ENCODE measurements at places on chromosomes 3 and 15.

GRCh38 chr3:65967451-65967850 is 71.3 kb downstream of the MAGI1 start:
- no peak for DNase-seq

GRCh38 chr15:89109238-89109637 is 21.0 kb downstream of the ABHD2 start:
- no peak for DNase-seq

GRCh38 chr15:82062479-82063454 is 16.9 kb upstream of the MEX3B start:
- DNase-seq: no peak

DNA sequence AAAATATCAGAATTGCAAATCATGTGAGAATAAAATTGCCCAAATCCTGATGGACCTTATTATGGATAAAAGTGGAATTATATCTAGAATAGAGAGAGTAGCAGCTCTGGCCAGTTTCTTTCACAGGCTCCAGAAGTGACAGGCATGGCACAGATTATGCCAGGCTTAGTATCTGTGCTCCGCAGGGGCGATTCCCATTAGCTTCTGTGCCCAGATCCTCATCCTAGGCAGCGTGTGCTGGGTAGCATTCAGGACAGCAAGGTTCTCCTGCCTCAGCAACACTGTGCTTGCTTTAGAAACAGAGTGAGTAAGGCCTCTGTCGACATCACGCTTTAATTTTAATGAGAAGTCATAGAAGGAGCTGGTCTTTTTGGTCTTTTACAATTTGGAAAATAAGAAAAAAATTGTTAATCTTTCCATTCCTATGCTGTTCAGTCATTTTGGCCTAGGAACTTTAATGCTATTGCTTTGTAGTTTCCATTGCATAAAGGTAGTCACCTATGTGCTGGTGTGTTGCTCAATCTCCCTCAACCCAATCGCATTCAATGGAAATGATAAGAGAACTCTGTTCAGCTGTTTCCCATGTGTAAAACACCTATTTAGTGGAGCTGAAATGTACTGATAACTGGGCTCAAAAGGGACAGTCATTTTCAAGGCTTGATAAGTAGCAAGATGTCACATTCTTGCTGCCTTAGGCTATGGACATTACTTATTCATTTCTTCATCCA is 770.1 kb downstream of the AGBL1 start:
- DNase-seq: no peak

GRCh38 chr3:57166660-57167059 is 1.5 kb upstream of the IL17RD start:
- DNase-seq: no peak

GRCh38 chr15:66433726-66434125 is 47.0 kb downstream of the MAP2K1 start:
- no peak for DNase-seq

- no peak for DNase-seq
These were observed 1.1 kb upstream of the MGLL start for GRCh38 chr3:127823426-127823857.

DNA sequence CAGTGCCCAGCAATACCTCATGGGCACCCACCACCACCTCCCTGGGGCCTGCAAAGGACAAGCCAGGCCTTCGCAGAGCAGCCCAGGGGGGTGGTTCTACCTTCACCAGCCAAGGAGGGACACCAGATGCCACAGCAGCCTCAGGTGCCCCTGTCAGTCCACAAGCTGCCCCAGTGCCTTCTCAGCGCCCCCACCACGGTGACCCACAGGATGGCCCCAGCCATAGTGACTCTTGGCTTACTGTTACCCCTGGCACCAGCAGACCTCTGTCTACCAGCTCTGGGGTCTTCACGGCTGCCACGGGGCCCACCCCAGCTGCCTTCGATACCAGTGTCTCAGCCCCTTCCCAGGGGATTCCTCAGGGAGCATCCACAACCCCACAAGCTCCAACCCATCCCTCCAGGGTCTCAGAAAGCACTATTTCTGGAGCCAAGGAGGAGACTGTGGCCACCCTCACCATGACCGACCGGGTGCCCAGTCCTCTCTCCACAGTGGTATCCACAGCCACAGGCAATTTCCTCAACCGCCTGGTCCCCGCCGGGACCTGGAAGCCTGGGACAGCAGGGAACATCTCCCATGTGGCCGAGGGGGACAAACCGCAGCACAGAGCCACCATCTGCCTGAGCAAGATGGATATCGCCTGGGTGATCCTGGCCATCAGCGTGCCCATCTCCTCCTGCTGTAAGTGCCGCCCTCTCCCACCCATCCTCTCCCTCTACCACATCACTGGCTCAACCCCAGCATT is 19.2 kb upstream of the BFSP2 start:
- DNase-seq: no peak

DNA sequence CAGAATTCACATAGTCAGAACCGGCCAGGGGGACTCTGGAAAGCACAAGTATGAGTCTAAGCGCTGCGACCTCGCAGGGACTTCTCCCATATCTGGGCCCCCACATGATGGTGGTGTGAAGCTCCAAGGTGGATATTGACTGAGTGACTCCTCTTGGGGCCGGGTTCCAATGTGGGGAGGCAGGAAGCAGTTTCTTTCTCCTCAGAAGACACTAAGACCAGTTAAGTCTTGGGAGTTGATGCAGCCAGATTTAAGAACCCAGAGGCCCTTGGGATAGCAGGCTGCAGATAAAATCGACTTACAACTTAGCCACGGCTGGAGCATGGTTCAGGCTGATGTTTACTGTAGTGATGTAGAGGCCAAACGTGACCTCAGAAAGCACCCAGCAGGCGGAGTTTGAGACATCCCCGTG is 55.4 kb upstream of the KLF13 start:
- no peak for DNase-seq

- DNase-seq: no peak
These were observed 33.6 kb downstream of the SPATA12 start for GRCh38 chr3:57093971-57094535.

GRCh38 chr3:190261015-190261414 is 61.2 kb downstream of the CLDN1 start:
- peak; percentile 55 for DNase-seq

DNA sequence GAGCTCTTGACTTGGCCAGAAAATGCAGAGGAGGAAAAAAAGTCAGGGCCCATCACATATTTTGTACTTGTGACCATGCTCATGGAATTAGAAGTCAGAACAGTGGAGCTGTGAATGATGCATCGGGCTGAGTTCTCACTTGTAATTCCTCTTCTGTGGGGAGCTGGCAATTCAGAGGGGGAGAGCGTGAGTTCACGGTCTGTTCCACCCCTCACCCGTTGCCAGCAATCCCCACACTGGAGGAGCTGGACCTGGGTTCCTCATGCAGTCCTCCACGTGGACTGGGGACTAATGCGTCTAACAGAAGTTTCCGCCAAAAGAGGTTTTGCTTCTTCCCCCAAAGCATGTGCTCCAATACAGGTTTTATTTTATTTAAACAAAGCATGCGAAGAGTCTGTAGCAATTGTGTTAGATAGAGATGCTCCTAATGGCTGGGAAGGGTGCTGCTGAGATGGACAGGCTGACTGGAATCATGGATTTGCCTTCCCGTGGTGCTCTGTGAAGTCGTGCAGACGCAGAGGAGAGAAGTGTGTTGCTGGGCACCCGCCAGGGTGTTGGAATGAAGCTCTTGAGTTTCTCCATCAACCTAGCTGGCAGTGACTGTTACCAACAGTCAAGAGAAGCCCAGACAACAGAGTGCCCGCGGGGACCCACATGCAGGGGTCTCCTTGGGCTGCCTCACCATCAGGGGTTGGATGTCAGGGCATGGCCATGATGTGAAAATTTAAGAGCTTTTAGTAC is 77.4 kb upstream of the PCSK6 start:
- DNase-seq: no peak

GRCh38 chr3:197908957-197909701 is 40.9 kb upstream of the RPL35A start:
- no peak for DNase-seq
